ENCODE measurements at places on chromosomes 4 and X. TPM values are rescaled to one million over a fixed set of nuclear protein-coding genes. Genes with fewer than 3 reads are reported as not detected.

The PNMA5 gene
- not detected for total RNA-seq

The SPANXC gene
- not detected for total RNA-seq

The TENM3 gene
- 6.3 TPM for total RNA-seq

The AFP gene
- 0.90 TPM for total RNA-seq

The BEX2 gene
- 14.3 TPM for total RNA-seq

The ARHGEF38 gene
- total RNA-seq: not detected

The TACR3 gene
- 0.09 TPM for total RNA-seq

The YY2 gene
- total RNA-seq: 0.16 TPM

The CPZ gene
- 7.0 TPM for total RNA-seq

The LGI2 gene
- total RNA-seq: 0.54 TPM

The IGFBP7 gene
- total RNA-seq: 2,449 TPM

The INTS6L gene
- total RNA-seq: 3.3 TPM

The ANKRD37 gene
- 3.9 TPM for total RNA-seq

The EVC gene
- 58.2 TPM for total RNA-seq

The DTHD1 gene
- total RNA-seq: not detected

The NHSL2 gene
- 3.9 TPM for total RNA-seq

The HPSE gene
- 2.7 TPM for total RNA-seq

The DRP2 gene
- total RNA-seq: 0.41 TPM

The CETN2 gene
- 65.7 TPM for total RNA-seq

The SLC16A2 gene
- 28.5 TPM for total RNA-seq

The PSAPL1 gene
- not detected for total RNA-seq

The SPANXA2 gene
- total RNA-seq: not detected

The SPANXA1 gene
- total RNA-seq: not detected

The CT47A1 gene
- not detected for total RNA-seq

The BST1 gene
- total RNA-seq: 54.9 TPM

The LRIT3 gene
- under 0.01 TPM for total RNA-seq

The CT83 gene
- total RNA-seq: not detected

The EGF gene
- total RNA-seq: 0.09 TPM

The WNK3 gene
- total RNA-seq: 10.5 TPM

The LONRF3 gene
- not detected for total RNA-seq

The SSX1 gene
- total RNA-seq: not detected

The BRS3 gene
- not detected for total RNA-seq

The SRPX2 gene
- total RNA-seq: 26.8 TPM

The MAPK10 gene
- 69.6 TPM for total RNA-seq

The PNMA6E gene
- total RNA-seq: not detected

The GLRB gene
- 3.0 TPM for total RNA-seq

The CXCL3 gene
- 0.09 TPM for total RNA-seq

The IGSF1 gene
- 0.09 TPM for total RNA-seq

The CXXC4 gene
- not detected for total RNA-seq

The HHIP gene
- total RNA-seq: 16.0 TPM

The CT55 gene
- total RNA-seq: not detected

The TMEM150C gene
- total RNA-seq: 1.9 TPM

The RENBP gene
- total RNA-seq: 5.6 TPM

The ZC4H2 gene
- total RNA-seq: 7.5 TPM

The ADAMTS3 gene
- 5.0 TPM for total RNA-seq

The TMEM35A gene
- total RNA-seq: 14.4 TPM

The SPOCK3 gene
- 1.9 TPM for total RNA-seq

The ATOH1 gene
- not detected for total RNA-seq

The FRMPD3 gene
- 0.16 TPM for total RNA-seq

The GPR82 gene
- total RNA-seq: not detected

The TCEAL7 gene
- total RNA-seq: 52.5 TPM

The PORCN gene
- 10.1 TPM for total RNA-seq

The ENPEP gene
- 5.9 TPM for total RNA-seq

The CT47C1 gene
- total RNA-seq: not detected

The PAGE4 gene
- not detected for total RNA-seq

The OFD1 gene
- total RNA-seq: 20.3 TPM
